IPS-NIHi11 (cell line): ENCODE measurements at places on chromosomes 6 and 20.

GRCh38 chr6:5843078-5843477 is 163.6 kb downstream of the NRN1 start:
- no peak for DNase-seq

DNA sequence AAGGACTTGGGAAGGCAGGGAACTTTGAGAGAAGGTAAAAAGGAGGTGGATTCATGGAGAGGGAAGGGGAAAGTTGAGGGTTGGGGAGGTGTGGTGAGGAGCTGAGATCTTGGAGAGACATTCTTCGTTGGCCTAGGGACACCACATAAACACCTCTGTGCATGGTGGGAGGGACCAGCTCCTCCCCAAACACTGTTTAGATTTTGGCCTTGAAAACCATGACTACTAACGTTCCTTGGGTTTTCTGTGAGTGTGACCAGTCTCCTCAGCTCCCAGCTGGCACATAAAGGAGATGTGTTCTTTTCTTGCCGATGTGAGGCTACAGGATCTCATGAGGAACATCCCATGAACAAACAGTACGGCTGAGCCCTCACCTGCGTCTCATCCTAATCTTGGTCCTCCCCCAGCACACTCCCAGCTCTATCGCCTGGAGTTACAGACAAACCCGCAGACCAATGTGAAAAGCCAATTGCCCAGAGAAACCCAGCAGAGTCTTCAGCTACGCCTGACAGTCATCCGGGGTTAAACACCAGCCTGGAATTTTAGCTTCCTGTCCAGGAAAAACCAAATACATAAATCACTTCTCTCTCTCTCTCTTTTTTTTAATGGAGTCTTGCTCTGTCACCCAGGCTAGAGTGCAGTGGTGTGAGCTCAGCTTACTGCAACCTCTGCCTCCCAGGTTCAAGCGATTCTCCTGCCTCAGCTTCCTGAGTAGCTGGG is 22.0 kb upstream of the DDR1 start:
- DNase-seq = no peak

DNA sequence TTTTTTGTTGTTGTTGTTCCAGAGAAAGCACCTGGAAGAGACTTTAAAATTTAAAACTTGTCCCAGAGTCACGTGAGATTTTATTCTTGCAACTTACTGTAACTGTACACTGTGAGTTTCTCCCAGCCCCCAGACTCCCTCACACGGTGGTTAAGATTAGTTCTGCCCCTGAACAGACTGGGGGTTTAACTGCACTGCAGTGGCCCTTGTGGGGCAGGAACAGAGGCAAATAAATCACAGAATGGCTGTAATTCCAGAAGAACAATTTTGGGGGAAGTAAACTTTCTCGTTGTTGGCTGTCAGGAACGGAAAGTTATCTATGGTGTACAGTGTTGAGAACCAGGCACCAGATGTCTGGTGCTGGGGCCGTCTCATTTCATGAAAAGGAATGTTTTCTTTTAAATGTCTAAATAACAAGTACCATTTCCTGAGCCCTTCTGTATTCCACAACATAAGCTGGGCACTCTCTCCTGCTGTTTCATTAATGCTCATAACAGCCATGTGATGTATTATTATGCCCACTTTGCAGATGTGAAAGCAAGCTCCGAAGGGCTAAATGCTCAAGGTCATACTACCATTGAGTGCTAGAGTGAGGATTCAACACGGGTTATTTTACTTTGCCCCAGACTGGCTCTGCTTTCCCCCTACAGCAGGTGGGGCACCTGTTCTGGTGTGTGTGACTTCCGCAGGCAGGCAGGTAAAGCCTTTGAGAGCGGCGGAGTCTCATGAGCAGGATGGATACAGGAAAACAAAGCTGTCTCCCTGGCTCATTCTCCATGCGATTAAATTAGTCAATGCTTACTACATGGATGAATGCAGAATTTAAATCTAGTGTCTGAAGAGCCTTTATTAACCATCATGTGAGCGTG is 30.5 kb downstream of the CNKSR3 start:
- no peak for DNase-seq

GRCh38 chr6:108622641-108623298 is 62.1 kb downstream of the FOXO3 start:
- no peak for DNase-seq

DNA sequence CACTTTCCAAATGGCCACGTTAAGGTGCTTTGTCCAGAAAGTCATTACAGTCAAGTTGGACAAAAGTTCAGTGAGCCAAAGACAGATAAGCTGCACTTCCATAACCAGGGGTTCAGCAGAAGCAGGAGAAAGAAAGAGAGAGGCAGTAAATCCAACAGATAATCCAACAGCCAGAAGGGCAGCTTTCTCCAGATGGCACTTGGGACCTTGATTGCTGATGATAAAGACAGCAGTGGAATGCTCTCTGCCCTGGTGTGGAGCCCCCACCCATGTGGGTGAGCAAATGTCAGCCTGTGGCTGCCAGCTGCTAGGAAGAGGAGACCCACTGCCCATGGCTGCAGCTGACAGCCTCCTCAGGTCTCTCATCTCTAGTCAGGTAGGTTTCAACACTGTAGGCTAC is 18.7 kb upstream of the NRSN1 start:
- no peak for DNase-seq

DNA sequence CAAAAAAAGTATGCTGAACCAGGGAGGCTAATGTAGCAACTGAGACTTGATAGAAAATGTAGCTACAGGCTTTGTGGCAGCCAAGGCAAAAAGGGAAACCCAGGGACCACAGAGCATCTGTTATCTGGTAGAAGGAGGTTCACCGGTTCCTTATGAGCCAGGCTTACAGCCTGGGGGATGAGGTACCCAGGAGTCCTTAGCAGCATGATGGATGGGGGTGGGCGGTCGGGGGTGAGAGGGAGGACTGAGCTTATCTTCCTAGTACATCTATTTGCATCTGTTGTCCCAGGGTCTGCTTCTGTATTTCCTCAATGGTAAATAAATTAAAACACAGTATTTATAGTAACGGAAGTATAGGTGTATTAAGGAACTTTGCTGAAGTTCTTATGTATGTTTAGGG is 1.1 kb upstream of the GDAP1L1 start:
- DNase-seq = no peak

DNA sequence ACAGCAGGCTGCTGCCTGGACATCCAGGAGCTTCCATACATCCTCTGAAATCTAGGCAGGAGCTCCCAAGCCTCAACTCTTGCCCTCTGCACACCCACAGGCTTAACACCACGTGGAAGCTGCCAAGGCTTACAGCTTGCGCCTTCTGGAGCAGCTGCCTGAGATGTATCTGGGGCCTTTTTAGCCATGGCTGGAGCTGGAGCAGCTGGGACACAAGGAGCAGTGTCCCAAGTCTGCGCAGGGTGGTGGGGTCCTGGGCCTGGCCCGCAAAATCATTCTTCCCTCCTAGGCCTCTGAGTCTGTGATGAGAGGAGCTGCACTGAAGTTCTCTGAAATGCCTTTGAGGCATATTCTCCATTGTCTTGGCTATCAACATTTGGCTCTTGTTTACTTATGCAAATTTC is 255.0 kb downstream of the DLL1 start:
- no peak for DNase-seq

DNA sequence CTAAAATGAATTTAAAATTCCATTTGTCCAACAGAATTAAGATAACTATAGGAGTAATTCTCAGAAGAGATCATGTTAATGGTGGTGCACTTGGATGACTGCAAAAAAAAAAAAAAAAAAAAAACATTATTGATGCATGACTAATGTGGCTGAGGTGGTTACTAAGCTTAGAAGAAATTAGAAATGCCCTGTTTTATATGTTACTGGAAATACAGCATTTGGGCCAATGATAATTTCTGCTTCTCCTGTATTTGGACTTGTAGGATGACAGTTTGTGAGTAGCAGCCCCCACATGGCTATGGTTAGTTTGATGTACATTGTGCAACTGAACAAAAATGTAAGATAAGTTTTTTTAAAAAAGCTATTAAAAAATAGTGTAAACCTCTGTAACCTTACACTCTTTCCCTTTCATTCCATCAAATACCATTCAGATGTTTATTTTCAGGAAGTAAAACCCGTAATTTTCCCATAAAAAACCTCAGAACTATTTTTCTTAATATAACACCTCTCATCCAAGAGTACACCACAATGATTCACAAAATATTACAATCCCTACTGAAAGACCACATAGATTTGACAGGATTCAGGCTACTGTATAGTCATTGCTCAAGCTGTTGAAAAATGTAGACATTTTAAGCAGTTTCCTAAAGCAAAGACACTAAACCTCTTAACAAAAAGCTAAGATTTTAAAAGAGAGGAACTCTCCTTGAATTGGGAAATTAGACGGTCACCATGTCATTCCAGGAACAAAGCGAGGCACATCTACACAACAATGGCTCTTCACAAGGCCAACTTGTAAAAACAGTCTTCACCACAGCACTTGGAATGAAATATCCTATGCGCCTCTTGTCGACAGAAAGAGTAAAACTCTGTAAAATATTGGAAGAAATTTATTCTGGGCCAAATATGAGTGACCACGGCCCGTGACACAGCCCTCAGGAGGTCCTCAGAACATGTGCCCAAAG is 83.0 kb downstream of the WDR27 start:
- DNase-seq = peak; percentile 44

DNA sequence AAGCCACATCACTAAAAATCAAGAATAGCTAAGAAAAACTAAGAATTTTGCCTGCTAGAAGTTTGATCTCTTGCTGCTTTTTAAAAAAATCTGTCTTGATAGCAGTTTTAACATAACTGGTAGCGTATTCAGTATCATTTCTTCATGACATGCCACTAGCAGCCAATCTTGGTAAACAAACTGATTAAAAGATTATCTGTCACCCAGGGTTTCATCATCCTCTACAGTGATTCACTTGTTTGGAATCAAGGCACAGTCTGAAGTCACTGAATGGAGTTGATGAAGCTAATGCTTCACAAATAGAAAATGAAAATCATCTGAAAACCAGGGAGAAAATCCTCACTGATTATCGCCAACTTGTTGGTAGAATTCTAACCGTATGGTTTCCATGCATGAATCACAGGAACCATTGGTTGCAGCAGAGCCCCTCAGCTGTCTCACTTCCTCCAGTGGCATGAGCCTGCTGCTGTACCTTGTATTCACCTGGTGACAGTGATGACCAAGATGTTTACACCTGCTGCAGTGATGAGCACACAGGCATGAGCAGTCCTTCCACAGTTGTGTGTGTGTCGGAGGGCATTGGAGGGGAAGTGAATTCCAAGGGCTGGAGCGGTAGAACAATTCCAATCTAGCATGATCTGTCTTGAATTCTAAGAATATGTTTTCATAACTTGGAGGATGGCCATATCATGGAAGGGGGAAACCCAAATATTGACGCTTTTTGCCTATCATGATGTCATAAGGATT is 275.0 kb downstream of the KHDC1L start:
- DNase-seq = no peak

- DNase-seq = no peak
These were observed 170.7 kb upstream of the MLN start for GRCh38 chr6:33974471-33974870.

- DNase-seq = no peak
These were observed 75.3 kb downstream of the SLC23A2 start for GRCh38 chr20:4925842-4926530.

- no peak for DNase-seq
These were observed 156.2 kb upstream of the JARID2 start for GRCh38 chr6:15089569-15090144.

GRCh38 chr6:140976806-140977205 is 1155.9 kb upstream of the GJE1 start:
- no peak for DNase-seq

- no peak for DNase-seq
These were observed 50.8 kb upstream of the SGK1 start for GRCh38 chr6:134368670-134369069.

DNA sequence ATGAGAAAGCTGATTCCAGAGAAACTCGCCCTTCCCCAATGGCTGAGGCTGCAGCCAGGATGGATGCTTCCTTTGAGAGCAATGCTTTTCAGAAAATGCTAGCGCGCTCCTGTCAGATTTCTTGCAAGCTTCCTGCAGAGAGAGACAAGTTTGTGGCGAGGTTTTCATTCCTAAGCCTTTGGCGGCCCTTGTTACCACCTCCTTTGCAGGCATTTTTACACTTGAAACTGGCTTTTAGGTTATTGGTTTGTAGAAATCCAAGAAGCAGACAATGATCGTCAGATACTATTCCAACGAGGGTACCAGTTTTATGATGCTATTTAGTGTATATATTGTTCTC is 1.1 kb downstream of the FNDC1 start:
- DNase-seq = no peak

DNA sequence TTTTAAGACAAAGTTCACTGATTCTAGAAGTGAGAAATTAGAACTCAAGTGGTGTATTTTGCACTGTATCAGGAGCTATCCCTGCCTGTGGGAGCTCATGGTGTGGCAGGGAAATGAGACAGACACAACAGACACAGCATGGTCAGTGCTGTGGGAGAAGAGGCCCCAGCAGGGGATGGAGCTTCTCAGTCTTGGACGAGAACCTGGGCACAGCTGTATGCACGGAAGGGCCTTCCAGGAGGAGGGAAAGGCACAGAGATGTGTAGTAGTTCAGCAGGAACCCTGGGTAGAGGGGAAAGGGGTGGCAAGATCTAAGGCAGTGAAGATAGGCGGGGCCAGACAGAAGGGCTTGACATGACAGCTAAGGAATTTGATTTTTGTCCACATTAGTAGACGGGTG is 48.8 kb upstream of the KIF25 start:
- DNase-seq = no peak

GRCh38 chr20:46946181-46946624 is 51.6 kb downstream of the EYA2 start:
- DNase-seq = no peak

- DNase-seq = no peak
These were observed 132.8 kb downstream of the LAMA2 start for GRCh38 chr6:129015721-129016120.

- DNase-seq = no peak
These were observed 3.6 kb upstream of the PHF1 start for GRCh38 chr6:33407132-33407718.

DNA sequence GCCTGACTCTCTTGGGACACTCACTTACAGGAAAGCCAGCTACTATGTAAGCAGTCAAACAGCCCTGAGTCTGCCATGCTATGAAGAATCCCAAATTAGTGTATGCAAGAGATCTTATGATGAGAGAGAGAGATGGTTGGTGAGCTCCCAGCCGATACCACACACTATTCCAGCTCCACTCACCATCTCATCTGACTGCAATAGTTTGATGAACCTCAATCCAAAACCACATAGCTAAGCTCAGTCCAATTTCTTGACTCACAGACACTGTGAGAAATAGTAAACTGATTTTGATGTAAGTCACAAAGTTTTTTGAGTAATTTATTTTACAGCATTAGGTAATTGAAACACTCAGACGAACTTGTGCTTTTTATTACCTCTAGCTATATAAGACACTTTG is 441.4 kb downstream of the COL12A1 start:
- DNase-seq = no peak

DNA sequence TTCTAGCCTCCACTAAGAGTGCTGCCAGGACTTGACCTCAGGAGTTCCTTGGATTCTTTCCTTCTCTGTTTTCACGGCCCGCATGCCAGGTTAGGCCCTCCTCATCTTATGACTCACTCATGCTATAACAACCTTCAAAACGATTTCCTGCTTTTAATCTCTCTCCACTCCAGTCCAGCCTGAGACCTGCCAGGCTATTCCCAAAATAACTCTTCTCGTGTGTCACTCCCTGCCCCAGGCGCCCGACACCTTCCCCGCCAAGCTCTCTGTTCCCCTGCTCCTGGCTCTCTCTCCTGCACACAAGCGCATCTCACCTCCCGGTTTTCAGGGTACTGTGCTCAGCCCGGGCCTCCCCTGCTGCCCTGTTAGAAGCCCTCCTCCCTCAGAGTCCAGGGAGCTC is 64.1 kb upstream of the RPS6KA2 start:
- DNase-seq = no peak
